Right ventricle myocardium inferior (tissue), 1 donor: ENCODE measurements at places on chromosomes 4 and X. TPM values are rescaled to one million over a fixed set of nuclear protein-coding genes. Genes with fewer than 3 reads are reported as not detected.

ANXA10 gene
- not detected for total RNA-seq

TEX13B gene
- total RNA-seq, result not detected

EIF2S3 gene
- 66.8 TPM for total RNA-seq

DMP1 gene
- not detected for total RNA-seq

FMR1NB gene
- not detected for total RNA-seq

FANCB gene
- 0.54 TPM for total RNA-seq

CYLC1 gene
- not detected for total RNA-seq

SAGE1 gene
- total RNA-seq, result not detected

KLHL5 gene
- 15.4 TPM for total RNA-seq

NWD2 gene
- 0.08 TPM for total RNA-seq

PPP4R3C gene
- total RNA-seq, result not detected
